ELF-1 (cell line): ENCODE measurements at places on chromosomes 16 and 17.

- DNase-seq: no peak
Observed at GRCh38 chr16:964356-965035, 6.3 kb downstream of the LMF1 start.

DNA sequence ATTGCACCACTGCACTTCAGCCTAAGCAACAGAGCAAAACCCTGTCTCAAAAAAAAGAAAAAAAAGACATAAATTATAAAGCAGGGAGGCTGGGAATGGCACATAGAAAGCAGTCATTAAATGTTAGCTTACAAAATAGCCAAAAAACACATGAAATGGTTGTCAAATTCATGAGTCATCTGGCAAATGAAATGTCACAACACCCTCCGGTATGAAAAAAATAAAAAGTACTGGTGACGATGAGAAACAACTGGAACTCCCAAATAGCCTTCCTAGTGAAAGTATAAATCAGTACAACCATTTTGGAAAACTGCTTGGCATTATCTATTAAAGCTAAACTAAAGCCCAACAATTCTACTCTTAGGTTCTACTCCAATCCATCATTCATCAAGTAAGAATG, 3.5 kb upstream of the KATNB1 start:
- DNase-seq: no peak

- DNase-seq: no peak
Observed at GRCh38 chr17:70286391-70286790, 117.1 kb downstream of the KCNJ2 start.

- no peak for DNase-seq
Observed at GRCh38 chr17:21711182-21711581, 18.9 kb downstream of the KCNJ18 start.

- no peak for DNase-seq
Observed at GRCh38 chr16:68894714-68895113, 51.4 kb downstream of the TANGO6 start.

- no peak for DNase-seq
Observed at GRCh38 chr16:751152-752006, 9.2 kb upstream of the MSLN start.
